ENCODE measurements at places on chromosomes 6 and 20.

DNA sequence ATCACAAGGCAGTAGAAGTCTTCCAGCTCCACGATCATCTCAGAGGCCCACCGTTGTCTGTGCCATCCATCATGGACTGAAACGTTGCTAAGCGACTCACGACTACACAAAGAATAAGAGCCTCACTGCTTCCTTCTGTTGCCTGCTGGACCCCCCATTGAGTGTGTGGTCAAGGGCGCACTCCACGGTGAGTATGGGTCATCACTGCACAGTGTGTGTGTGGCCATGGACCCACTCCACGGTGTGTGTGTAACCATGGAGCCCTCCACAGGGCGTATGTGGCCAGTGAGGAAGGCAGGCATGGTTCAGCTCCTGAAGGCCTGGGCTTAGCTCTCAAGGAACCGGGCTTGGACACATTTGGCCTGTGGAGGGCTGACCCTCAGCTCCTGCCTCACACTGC lies 123.4 kb upstream of the AFDN start:
- DNase-seq = no peak

GRCh38 chr6:77298283-77298682 lies 165.0 kb downstream of the HTR1B start:
- no peak for DNase-seq

- DNase-seq = no peak
Observed at GRCh38 chr6:55874316-55874715, 1.1 kb downstream of the BMP5 start.

DNA sequence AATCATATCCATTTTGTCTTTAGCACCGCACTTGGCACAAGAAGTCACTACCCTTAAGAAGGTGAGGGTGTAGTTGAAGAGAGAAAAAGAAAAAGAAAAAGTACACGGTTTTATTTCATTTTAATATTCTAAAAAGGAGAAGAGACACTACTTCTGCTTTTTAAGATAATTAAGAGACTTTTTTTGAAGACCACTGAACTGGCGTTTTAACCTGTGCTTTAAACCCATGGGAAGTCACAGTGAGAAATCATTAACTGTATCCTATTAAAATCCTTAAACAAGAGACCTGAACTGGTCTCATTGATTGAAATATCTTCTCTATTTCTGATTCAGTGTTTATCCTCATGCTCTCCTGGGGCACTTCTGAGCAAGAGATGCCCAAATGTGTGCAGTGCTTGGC lies 243.5 kb downstream of the TMEM242 start:
- DNase-seq = no peak

DNA sequence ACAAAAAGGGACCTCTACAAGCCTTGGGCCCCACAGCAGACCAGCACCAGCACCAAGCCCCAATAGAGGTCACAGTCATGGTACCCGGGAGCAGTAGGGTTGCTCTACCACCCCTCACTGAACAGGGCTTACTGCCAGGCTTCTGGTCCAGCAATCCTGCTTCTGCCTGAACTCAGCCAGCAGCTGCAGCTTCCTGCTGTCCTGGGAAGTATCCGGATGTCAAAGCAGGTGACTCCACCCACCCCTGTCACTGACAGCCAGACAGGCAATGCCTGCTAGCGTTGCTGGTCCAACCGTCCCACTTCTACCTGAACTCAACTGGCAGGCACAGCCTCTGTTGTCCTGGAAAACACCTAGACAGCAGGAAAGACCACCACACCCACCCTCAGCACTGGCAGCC lies 47.0 kb upstream of the PCSK2 start:
- DNase-seq = no peak

GRCh38 chr6:387293-387741 lies 4.2 kb upstream of the IRF4 start:
- no peak for DNase-seq

- no peak for DNase-seq
Observed at GRCh38 chr20:26208296-26209091, 511.8 kb upstream of the ZNF337 start.

- no peak for DNase-seq
Observed at GRCh38 chr20:4512891-4513550, 208.7 kb upstream of the PRND start.

DNA sequence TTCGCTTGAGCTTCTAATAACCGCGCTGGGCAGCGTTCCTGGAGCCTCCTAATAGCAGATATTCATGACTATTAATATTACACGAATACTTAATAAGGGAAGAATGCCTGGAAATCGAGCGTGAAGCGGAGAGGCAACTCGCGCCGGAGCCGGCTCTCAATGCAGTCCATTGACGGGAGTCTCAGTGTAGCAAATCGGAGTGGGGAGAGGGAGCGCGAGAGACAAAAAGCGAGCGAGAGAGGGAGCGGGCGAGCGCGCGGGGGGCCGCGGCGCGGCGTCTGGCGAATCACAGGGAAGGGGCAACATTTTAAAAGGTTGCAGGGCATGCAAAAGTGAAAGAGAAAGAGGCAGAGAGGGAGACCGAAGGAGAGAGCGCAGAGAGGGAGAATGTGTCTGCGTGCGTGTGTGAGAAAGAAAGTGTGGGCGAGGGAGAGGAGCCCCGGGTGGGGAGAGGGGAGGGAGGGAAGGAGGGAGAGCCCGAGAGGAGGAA lies 2.9 kb downstream of the TFAP2A start:
- DNase-seq = no peak

- no peak for DNase-seq
Observed at GRCh38 chr6:2945153-2945452, 26.3 kb downstream of the SERPINB6 start.

DNA sequence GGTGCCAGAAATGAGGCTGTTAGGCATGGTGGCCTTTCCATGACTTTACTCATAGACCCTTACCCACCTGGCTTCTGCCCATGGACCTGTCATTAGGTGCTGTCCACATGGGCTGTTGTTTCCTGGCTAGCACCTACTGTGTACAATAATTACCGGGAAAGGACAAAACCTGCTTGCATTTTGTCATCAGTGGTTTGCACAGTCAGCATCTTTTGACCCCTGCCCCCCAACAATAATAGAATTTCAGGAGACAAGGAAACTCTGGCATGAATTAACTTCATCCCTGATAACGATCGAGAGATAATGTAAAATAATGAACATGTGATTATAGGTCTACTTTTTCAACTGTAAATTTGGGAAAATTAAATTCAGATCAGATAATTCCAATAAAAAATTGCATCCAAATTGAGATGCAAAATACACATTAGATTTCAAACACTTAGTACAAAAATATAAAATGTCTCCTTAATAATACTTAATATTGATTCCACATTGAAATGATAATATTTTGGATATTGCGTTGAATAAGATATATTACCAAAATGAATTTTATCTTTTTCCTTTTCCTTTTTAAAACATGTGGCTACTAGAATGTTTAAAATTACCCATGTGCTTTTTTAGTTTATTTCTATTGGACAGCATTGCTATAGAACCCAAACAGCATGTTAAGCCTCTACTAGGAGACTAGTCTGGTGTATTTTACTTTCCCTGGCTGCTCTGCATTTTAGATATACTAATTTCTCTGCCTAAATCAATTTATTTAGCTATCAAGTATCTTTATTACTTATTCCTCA lies 12.4 kb downstream of the ANKRD66 start:
- DNase-seq = no peak

GRCh38 chr6:65979120-65979519 lies 272.1 kb upstream of the EYS start:
- DNase-seq = no peak

DNA sequence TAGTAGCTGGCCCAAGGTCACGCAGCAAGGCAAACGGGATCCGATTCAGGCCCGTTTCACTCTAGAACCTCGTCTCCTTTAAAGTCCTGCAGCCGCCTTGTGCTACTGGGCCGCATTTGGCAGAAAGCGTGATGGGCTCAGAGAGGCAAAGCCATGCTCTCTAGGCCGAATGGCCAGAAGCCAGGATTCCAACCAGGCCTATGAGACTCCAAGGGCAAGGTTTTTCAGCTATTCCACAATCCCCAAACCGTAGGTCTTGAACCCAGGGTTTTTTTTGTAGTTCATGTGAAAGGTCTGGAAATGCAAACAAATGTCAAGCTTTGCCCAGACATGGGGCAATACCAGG lies 174.1 kb downstream of the PREX1 start:
- no peak for DNase-seq

DNA sequence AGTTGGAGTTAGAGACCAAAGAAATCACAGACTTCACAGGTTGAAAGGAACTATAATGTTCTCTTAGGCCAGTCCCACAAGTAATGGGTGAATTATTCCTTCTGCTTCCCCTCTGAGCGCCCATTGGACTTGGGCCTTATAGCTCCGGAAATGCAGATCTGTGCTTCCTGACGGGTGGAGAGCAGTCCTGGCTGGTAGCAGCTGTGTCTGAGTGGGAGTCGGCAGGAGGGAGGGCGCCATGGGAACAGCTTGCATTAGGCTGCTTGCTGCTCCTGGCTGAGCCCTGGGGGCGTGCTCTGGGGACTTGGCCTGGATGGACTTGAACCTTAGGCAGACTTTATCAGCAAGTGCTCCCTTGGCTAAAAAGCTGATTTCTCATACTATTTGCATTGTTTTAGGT lies 18.4 kb upstream of the NUP153 start:
- DNase-seq = peak; percentile 2

All from anterior cingulate cortex (tissue), 58 donors.